PC-9 (cell line): ENCODE measurements at places on chromosomes 4 and X.

GRCh38 chrX:128622296-128622695 lies 570.1 kb upstream of the ACTRT1 start:
- no peak for DNase-seq

DNA sequence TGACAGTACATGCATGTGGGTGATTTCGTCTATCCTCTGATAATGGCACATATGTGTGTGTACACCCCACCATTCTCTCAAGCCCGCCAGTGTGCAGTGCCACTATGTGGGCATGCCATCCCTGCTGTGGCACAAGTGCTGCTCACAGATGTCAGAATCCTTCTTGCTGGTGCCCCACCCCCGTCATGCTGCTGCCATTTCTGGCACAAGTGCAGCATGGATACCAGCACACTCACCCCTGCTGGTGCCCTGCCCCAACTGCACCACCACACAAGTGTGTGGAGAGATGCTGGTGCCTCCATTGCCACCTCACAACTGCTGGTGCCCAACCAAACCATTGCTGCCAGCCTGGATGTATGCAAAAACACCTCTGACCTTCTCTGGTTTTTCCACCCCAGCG lies 1133.8 kb downstream of the TECRL start:
- DNase-seq: no peak

DNA sequence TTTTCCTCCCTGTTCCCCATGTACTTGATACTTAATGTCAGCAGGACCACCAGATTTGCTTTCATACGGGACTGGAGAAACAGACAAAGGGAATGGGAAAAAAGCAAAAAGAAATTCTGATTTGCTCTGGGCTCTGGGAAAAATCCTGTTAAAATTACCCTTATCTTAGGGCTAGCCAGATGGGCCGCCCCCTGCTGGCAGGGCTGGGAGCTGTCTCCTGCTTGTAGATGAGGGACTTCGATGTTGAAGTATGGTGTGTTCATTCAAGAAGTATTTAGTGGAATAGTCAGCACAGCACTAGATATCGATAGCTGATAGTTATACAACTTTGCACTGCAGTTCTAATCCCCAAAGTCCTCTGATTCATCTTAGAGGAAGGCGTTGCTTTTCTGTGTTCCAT lies 45.8 kb downstream of the BCORL1 start:
- peak; percentile 51 for DNase-seq

GRCh38 chr4:8919651-8920288 lies 48.1 kb upstream of the HMX1 start:
- no peak for DNase-seq

DNA sequence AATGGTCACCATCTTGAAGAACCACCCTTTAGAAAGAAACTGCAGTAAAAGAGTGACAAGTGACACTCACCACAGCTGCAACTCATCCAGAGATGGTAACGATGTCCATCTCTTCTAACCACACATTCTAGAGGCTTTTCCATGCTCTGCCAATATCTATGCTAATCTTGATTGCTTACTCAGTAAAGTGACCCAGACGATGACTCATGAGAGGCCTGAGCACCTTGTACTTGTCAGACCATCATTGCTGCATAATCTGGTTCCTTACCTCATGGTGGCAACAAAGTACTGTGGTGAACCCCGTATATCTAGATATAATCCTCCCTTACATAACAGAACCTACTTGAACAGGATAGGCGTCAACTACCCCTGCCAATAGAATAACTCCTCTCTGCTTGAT lies 75.6 kb downstream of the CCNG2 start:
- peak; percentile 6 for DNase-seq

DNA sequence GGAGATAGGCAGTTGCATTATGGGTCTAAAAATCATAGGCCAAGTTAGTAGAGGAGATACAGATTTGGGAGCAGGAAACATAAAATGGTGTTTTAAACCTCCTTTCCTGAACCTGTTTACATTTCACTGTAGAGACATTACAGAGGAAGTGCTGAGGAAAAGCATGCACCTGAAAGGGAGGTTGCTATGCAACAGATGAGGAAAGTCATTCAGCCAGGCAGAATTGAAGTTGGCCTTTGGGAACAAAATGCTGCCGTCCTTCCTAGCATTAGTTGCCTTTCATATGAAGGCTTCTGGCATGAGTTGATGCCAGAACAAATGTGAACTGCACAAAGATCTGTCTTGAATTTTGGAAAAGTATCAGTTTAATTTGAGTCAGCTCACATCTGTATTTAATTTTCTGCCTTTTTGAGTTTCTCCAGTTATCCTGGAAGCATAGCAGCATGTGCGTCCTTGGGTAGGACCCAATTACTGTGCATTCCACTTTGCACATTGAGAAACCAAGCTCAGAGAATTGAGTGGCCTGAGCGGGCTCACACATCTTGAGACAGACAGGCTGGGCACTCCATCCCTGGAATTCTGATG lies 38.2 kb downstream of the MAGED1 start:
- DNase-seq: no peak

DNA sequence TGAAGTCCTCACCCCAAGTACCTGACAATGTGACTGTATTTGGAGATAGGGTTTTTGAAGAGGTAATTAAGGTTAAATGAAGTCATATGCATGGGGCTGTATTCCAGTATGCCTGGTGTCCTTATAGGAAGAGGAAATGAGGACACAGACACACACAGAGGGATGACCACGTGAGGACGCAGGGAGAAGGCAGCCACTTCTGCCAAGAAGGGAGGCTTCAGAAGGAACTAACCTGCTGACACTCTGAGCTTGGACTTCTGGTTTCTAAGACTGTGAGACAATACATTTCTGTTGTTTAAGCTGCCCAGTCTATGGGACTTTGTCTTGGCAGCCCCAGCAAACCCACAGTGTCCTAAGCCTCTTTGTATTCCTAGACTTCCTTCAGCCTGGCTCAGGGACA lies 3.0 kb upstream of the SLC2A9 start:
- DNase-seq: no peak

DNA sequence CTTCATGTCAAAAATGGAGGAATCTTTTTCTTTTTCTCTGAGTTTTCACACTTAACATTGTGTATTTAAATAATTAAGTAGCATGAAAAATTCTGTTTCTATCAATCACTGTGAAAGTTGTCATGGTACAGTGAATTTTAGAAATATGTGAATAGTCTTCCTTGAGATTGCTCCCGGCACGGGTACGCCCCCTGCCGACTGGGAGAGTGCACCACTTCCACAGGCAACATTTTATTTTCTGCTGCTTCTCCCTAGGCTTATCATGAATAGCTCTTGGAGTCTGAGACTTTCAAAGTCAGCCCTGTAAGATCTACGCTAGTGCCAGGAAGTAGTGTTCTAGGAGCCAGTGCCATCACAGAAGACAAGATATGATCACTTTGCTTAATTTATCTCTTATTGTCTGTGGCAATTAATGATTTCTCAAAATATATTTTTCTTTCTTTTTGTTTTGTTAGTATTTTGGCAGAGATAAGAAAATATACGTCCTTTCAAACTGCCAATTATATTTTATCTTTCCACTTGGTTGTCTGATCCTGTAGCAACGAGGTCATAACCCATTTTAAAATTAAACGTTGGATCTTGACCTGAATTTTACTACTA lies 763.8 kb upstream of the AADAT start:
- no peak for DNase-seq

- no peak for DNase-seq
Measured at GRCh38 chrX:13452283-13452682, 117.1 kb upstream of the EGFL6 start.

GRCh38 chr4:179415847-179416223 lies 1973.6 kb upstream of the AGA start:
- DNase-seq: peak; percentile 11

GRCh38 chr4:121693450-121693849 lies 3.3 kb downstream of the ANXA5 start:
- no peak for DNase-seq

GRCh38 chr4:118836301-118837120 lies 585 bp upstream of the SEC24D start:
- peak; percentile 27 for DNase-seq

- DNase-seq: peak; percentile 74
Measured at GRCh38 chrX:15834827-15835595, 19.6 kb downstream of the AP1S2 start.

DNA sequence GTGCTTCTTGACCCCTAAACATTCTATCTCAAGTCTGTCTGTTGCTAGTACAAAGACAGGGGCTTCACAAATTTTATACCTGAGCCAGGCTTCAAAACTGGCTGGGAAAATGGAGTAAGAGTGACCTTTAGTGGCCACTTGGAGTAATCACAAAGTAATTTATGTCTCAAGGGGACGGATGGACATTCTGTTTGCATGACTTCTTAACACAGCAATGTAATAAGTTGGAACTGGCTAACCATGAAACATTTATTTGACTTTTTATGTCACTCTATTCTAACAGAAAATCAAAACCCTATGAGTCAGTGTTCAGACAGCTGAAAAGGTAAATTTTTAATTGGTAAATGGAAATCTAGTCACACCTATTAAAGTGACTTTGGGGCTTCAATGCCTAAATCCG lies 600.6 kb downstream of the ANKRD50 start:
- no peak for DNase-seq

DNA sequence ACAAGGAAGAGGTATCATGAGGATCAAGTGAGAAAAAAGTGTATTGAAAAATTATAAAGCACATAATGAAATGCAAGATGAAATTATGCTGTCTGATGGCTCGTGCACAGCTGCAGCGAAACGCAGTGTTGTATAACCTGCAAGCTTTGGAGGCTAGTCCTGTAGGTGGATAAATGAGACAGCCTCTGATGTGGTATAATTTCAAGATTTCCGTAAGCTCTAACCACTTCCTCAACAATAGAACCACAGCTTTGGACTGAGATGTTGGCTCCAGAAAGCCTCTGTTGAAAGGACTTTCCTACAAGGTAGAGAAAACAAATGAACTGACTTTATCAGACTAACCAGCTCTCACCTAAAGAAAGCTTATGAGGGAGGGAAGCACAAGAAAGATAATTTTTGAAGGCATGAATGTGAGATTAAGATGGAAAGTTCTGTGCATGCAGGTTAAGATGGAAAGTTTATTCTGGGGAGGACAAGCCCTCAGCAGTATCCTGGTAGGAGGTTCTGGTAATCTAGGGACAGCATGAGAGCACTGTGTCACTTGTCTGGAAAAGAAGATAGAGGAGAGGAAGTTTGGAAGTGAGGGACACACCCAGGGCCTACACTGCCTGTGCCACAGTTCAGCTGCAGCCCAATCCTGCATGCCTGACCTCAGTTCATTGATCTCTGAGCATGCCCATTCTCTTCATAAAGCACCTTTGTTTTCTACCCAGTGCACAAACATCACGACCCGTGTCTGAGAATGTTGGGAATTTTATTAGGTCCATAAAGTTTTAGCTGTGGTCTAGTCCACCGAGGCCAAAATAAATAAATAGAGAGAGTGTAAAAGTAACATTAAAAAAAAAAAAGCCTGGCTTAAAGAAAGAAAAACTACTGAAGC lies 161.5 kb upstream of the SFRP2 start:
- DNase-seq: no peak

DNA sequence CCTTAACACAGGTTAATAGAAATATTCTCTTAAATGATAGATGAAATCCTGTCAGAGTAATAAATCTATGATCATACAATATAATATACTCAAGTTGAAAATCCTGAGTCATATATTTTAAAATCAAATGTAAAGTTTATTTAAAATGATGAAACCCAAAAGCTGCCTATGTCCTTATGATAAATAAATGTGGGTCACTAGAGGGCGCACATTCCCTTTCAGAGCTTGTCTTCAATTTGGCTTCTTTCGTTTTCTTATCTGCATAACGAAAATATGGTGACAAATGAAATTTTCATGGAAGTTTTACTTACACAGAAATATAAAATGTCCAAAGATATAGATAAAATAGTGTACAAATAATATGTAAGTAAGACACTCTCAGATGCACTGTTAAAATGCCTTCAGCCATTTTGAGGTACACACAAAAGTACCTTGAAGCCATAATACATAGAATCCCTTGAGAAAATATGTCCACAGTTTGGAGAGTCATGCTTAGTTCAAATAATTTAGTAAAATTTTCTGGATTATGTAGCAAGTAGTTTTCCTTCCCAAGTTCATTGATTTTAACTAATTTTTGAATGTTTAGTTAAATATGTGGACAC lies 680.4 kb downstream of the DMD start:
- DNase-seq: no peak

DNA sequence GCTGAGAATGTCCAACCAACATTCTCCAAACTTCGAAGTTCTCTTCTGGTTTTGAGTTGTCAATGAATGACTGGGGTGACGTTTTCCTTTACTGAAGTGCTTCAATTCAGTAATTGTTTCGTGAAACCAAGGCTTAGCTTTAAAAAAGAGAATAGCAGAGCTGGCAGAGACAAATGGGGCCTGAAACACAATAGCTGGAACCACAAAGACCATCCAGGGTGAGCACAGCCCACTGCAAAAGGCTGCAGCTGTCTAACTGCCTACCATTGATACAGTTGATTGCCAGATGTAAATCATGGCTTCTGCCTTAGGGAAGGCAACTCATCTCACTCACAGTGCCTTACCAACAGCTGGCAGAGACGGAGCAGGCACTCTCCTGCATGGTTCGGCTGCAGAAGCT lies 78.7 kb upstream of the ZNF518B start:
- DNase-seq: no peak

DNA sequence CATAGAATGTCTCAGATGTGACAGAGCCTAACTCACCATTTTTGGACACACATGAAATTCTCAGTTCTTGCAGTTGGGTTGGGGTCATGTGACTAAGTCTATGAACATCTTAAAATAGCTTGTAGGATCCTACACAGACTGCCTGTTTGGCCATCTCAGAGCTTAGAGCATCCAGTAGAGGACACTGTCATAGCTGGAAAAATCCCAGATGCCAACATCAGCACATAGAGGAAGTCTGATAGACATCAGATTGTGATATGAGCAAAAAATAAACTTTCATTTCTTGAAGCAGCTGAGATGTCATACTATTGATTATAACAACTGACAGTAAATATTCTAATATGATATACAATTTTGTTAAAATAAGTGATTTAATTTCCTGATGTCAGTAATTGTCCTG lies 207.1 kb downstream of the TRAM1L1 start:
- DNase-seq: no peak

- DNase-seq: no peak
Measured at GRCh38 chr4:48756689-48757220, 23.3 kb downstream of the FRYL start.

DNA sequence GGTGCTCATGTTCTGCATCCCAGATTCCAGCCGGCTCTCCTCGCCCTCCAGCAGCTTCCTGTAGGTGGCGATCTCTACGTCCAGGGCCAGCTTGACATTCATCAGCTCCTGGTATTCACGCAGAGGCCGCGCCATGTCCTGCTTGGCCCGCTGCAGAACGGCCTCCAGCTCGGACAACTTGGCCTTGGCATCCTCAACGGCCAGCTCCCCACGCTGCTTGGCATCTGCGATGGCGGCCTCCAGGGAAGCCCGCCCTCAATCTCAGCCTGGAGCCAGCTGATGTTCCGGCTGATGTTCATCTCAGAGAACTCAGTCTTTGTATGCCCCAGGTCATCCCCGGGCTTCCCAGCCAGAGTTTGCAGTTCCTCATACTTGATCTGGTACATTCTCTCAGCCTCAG lies 431.8 kb upstream of the DIPK2B start:
- DNase-seq: no peak
